Activated CD8-positive, alpha-beta memory T cell treated with anti-CD3 and anti-CD28 coated beads for 36 hours (primary cell): ENCODE measurements at places on chromosomes 1 and 21. TPM values are rescaled to one million over a fixed set of nuclear protein-coding genes. Genes with fewer than 3 reads are reported as not detected.

Gene NPL
- total RNA-seq: 8.4 TPM

Gene CFAP74
- not detected for total RNA-seq

Gene UBXN11
- total RNA-seq: 27.8 TPM

Gene LRRC53
- not detected for total RNA-seq

Gene SLC1A7
- total RNA-seq: not detected

Gene RBP7
- total RNA-seq: not detected

Gene INSRR
- not detected for total RNA-seq
